ENCODE measurements at places on chromosomes 2 and 18.

- DNase-seq: peak; percentile 8
These were observed 257.3 kb downstream of the STK39 start for GRCh38 chr2:167990062-167990461.

- no peak for DNase-seq
These were observed 183.1 kb downstream of the SMAD2 start for GRCh38 chr18:47747260-47747795.

- DNase-seq: no peak
These were observed 51.9 kb upstream of the ZBTB7C start for GRCh38 chr18:48460929-48461583.

DNA sequence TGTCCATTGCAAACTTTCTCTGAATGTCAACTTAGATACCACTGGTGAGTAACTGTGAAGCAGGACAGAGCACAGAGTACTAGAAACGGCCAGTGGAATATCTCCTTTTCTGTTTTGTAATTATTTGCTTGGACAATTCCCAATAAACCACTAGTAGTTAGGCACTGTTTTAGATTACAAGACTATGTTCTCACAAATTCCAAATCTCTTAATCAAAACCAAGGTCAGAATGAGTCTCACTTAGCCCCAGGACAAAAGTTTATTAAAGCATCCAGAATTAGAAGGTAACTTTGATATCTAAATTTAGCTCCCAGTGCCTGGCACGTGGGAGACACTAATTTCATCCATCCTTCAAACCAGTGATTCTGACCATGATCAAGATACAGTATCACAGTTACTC is 89.0 kb downstream of the ZNF521 start:
- no peak for DNase-seq

- DNase-seq: peak; percentile 7
These were observed 222.3 kb downstream of the SH3RF3 start for GRCh38 chr2:109351164-109351756.

GRCh38 chr2:173427887-173428668 is 73.4 kb downstream of the CDCA7 start:
- DNase-seq: peak; percentile 34

- no peak for DNase-seq
These were observed 35.8 kb upstream of the ASPRV1 start for GRCh38 chr2:69997015-69997830.

DNA sequence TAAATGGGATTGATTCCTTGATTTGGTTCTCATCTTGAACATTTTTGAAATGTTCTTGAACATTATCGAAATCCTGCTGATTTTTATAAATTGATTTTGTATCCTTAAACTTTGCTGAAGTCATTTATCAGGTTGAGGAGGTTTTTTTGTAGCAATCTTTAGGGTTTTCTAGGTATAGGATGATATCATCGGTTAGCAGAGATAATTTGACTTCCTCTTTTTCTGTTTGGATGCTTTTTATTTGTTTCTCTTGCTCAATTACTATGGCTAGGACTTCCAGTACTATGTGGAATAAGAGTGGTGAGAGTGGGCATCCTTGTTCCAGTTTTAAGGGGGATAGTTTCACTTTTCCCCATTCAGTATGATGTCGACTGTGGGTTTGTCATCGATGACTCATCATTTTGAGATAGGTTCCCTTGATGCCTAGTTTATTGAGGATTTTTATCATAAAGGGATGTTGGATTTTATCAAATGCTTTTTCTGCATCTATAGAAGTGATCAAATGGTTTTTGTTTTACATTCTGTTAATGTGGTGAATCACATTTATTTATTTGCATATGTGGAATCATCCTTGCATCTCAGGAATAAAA is 201.5 kb upstream of the ZSWIM2 start:
- no peak for DNase-seq

GRCh38 chr2:229586746-229587705 is 127.3 kb downstream of the DNER start:
- peak; percentile 53 for DNase-seq

DNA sequence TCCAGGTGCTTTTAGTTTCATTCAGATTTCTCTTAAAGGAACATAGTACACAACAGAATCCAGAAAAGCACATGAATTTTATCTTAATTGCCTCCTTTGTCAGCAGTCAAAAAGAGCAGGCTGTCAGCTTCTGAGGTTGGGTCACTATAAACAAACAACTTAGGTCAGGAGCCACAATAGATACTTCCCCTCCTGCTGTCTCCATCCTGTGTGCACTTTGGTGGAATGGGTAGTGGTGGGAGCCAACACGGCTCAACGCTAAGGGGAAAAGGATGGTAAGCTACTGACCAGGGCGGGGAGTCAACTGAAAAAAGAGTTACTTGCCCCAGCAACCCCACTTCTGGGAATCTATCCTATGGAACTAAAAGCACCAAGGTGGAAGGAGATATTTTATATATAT is 121.9 kb downstream of the PAX3 start:
- DNase-seq: no peak

- DNase-seq: no peak
These were observed 336.5 kb upstream of the MMADHC start for GRCh38 chr2:149924028-149924427.

- DNase-seq: no peak
These were observed 1310.8 kb upstream of the SLC39A10 start for GRCh38 chr2:194346193-194346592.

- DNase-seq: no peak
These were observed 191.4 kb downstream of the RBM43 start for GRCh38 chr2:151070253-151070652.

- no peak for DNase-seq
These were observed 173.9 kb upstream of the ERBB4 start for GRCh38 chr2:212712466-212712865.

GRCh38 chr2:202773301-202773973 is 98.1 kb downstream of the ICA1L start:
- no peak for DNase-seq

Data from NCI-H446 (cell line).